ENCODE measurements at places on chromosomes 1 and 21.

- DNase-seq: no peak
Measured at GRCh38 chr21:40641042-40641441, 205.9 kb downstream of the DSCAM start.

- DNase-seq: no peak
Measured at GRCh38 chr1:217182992-217183391, 447.9 kb downstream of the GPATCH2 start.

DNA sequence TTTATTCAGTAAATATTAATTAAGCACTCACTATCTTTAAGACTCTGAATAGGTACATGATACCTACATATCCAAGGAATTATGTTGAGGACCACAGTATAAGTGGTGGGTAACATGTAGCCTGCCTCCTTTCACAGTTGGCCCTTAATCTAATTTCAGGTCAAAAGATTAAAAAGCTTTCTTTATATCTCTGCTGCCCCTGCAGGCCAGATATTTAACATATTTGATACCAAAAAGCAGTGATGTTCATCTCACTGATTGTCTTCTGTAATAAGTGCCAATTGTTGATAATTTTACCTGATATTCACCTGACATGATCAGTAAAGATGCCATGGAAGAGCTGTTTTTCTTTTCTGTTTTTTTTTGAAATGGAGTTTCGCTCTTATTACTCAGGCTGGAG is 36.5 kb downstream of the RLF start:
- DNase-seq: no peak

- no peak for DNase-seq
Measured at GRCh38 chr21:44858291-44858690, 15.2 kb downstream of the PTTG1IP start.

GRCh38 chr1:153535242-153536011 is at the start of gene S100A6:
S100A6 (minus strand) TSS chr1:153535991; CDS start chr1:153535339, 652 bp downstream.
- DNase-seq: peak; percentile 90

DNA sequence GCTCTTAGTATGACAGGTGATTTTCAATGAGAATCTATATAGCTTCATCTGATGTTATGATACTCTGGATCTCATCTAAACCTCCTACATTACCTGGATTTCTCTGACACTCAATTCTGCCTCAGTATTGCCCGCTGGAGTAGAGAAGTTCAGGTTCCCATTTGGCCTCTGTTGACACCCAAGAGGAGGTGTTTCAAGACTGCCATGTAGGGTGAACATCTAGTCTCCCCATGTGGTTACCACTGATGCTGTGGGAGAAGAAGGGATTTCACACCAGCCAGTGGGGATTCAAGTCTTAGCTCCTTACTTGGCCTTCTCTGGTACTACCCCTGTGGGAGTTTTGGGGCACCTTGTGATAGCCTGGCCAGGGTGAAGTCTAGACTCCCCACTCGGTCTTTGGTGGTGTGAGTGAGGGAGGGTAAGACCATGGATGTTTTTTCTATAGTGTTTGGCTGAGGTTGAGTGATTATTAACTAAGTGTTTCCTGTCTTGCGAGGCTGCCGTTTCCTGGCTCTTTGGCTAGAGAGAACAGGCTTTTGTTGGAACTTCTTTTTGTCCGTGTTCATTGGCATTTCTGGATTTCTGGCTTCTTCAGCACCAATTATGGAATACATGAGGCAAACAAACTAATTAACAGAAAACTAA is 90.7 kb downstream of the RHOU start:
- no peak for DNase-seq

DNA sequence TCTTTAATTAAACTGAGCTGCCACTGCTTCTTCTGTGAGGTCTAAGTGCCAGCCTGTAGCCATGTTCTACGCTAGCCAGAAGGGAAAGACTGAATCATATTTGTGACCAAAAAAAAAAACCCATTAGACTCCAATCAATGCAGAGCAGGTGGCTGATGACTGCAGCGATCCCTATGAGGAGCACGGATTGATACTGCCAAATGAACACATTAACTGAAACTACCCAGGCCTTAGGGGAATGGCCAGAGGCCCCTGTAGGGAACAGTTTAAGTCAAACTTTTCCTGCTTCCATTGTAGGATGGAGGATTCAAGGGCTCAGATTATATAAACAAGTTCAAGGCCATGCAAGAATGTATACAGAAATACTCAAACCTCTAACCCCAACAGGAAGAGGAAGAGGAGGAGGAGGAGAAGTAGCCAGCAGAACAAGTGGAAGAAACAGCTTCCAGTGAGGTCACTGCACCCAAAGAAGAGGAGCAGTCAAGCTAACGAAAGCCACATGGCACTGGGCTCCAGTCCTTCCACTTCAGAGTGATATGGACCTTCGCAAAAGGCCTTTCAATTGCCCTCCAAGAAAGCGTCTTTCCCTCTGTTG is 328.3 kb downstream of the SMYD3 start:
- no peak for DNase-seq

DNA sequence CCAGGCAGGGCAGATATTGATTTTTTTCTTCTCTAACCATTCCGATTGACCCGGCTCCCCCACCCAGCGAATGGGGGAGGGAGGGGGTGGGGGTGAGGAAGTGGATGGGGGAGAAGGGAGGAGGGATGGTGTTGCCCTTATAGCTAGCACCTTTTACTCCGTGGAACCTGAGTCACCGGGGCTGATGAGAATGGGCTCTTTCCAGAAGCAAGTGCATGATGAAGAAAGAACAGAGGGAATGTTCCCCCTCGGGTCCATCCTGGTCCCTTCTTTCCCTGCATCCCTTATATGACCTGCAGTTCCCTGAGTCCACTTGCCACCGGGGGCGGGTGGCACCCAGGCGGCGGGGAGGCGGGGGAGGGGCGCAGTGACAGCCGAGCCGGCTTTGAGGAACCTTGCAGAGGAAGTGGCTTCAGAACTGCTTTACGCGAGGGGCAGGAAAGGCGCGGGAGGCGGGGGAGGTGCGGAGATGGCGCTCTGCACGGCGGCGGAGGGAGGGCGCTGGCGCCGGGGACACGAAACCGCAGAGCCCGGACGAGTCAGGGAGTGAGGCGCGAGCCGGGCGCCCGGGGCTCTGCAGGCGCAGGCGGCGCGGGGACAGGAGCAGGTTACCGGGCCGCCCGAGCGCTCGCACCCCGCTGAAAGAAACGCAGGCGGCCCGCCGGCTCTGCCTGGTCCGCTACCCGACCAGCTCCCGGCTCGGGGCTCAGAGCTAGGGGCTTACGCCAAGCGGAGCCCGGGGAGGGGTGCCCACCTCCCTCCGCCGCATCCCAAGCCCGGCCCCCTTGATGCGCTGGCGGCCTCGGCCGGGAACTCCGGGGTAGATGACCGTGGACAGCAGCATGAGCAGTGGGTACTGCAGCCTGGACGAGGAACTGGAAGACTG is 49.7 kb downstream of the RASSF5 start:
- DNase-seq: peak; percentile 83

GRCh38 chr1:214707306-214708087 is 104.5 kb downstream of the CENPF start:
- no peak for DNase-seq

DNA sequence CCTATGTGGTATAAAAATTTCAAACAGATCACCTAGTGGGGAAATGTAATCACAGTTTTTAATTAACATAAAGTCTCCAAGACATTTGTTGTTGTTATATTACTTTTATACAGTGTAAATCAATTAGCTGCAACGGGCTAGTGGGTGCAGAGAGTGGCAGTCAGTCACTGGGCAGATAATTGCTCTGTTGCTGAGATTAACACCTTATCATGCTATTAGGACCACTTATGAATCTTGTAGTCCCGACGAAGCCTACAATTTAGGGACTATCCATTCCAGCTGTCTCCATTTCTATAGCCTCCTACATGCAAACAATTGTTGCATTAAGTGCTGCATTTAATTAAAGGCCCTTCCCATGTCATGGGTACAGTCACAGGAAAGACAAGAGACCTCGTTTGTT is 158.9 kb upstream of the PROX1 start:
- no peak for DNase-seq

DNA sequence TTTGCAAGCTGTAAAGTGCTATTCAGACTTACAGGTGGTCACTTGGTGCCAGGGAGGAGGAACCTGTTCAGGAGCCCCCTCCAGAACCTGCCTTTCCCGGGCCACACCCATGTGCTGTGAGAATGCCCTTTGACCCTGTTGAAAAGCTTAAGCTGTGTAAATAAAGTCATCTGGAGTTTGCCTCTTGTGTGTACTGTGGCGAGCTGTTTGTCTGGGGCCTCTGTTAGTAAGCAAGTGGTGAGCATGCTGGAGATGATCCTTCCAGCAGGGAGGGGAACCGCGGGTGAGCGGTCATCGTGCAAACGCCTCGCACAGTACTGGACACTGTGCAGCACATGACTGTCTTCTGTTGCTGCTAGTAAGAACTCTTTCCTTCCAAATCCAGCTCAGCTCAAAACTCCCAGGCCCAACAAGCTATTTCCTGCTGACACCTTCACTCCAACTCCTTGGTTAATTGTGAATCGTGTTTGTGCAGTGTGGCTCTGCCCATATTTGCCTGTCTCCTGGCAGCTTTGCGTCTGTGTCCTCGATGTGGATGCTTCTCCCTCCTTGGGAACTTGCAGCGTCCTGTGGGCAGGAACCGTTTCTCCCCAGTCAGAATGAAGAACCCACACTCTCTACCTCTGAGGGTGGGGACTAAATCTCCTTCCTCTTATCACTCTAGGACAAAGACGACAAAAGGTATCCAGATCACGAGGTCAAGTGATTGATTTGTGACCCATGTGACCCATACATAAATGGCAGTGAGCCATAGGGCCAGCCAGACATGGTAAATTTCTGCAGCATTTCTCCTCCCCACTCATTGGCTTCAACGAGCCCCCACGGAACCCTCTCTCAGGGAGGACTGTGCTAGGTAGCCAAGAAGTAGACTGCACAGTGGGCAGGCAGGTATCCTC is 13.9 kb upstream of the BTG2 start:
- no peak for DNase-seq

DNA sequence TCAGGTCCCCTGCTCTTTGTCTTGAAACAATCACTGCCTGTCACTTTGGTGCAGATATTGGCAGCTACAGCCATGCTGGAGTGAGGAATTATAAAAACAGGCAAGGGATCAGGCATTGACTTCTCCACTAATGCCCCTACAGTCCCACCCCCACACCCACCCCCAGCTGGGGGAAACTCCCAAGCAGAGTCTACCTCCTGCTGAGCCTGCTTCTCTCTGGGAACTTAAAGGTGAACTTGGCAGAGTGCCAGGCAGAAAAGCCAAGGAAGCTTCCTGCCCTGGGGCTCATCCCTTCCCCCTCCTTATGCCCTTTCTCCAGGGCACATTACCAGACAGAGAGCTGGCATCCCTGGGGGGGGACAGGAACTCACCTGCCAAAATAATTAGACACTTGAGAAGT is 6.7 kb downstream of the NCMAP start:
- DNase-seq: no peak

DNA sequence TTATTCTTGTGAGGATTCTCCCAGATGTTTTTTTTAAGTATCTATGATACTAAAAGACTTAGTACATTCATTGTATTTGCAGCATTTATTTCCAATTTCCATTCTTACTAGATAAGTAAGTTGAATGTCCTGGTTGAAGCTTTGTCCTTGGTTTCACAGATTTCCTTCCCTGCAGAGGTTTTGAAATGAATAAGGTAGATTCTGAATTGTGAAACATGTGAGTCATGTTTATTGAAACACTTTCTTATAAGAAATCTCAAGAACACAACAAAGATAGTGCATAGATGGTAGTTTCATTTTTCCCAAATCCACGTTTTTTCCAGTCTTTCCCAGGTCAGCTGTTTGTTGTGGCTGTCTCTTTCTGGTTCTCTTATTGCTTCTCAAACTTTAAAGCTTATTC is 24.8 kb downstream of the GABPA start:
- no peak for DNase-seq

GRCh38 chr1:28510970-28511440 is 5.2 kb downstream of the RCC1 start:
- DNase-seq: no peak
